ENCODE measurements at places on chromosomes 6 and 20. TPM values are rescaled to one million over a fixed set of nuclear protein-coding genes. Genes with fewer than 3 reads are reported as not detected.

DNA sequence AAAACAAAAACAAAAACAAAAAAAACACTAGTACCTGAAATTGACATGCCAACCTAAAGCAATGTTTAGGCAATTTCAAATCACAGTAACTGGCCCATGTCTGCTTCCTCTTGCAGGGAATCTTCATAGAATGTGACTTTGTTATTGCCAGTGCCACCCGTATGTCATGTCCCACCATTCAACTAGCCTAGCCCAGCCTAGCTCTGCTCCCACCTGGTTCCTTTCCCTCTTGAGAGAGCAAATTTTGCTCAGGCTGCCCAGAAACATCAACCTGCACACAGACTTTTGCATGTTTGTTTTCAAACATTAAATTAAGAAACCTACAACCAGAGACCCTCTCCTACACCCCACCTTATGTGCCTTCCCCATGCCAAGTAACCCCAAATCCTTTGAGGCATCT is 124.8 kb upstream of the SLC2A12 start:
- peaks cover 9% of the 10 kb centered on the region for H3K4me1 ChIP-seq
- DNase-seq = no peak
- peaks cover 10% of the 10 kb centered on the region for H3K36me3 ChIP-seq
- H3K4me3 ChIP-seq = no peak overlapping the region
- H3K27me3 ChIP-seq = no peaks in the 10 kb centered on the region
- H3K27ac ChIP-seq = no peak overlapping the region

DNA sequence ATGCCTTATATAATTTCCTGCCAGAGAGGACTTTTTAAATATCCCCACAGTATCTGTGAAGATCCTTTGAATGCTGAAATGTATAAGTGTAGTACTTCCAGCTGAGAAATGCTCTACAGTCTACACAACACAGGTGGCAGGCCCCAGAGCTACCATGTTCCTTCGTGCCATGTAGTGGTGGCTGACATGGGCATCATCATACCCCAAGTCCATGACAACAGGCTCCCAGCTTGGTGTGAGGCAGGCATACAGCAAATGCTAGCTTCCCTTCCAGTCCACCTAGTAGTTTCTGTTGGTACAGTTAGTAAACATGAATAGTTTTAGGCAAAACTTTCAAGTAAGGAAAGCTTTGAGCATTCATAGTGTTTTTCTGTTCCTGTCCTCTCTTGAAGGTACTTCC is 61.2 kb upstream of the EMILIN3 start:
- peaks cover 35% of the 10 kb centered on the region for H3K36me3 ChIP-seq
- H3K4me1 ChIP-seq = peaks cover 4% of the 10 kb centered on the region
- H3K27ac ChIP-seq = no peak overlapping the region
- no peak for DNase-seq

GRCh38 chr6:116210316-116210715 is 43.6 kb downstream of the TSPYL4 start:
- no peak for DNase-seq
- H3K4me1 ChIP-seq = no peaks in the 10 kb centered on the region
- no peaks in the 10 kb centered on the region for H3K36me3 ChIP-seq
- H3K4me3 ChIP-seq = no peak overlapping the region
- H3K27me3 ChIP-seq = no peaks in the 10 kb centered on the region

DNA sequence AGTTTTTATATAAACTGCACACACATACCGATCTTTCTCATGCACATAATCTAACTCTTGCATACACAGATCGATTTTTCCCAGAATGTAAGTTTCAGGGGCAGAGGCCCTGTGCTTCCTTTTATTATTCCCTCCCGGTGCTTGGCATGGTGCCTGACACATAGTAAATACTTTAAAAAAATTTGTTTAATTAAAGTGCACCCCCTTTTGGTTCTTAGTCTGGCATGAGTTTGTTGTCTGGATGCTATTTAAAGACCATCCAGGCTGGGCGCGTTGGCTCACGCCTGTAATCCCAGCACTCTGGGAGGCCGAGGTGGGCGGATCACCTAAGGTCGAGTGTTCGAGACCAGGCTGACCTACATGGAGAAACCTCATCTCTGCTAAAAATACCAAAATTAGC is 5.4 kb upstream of the DEK start:
- peaks cover 8% of the 10 kb centered on the region for H3K4me1 ChIP-seq
- no peak overlapping the region for H3K27ac ChIP-seq
- H3K36me3 ChIP-seq = no peaks in the 10 kb centered on the region
- no peak overlapping the region for H3K4me3 ChIP-seq
- no peaks in the 10 kb centered on the region for H3K27me3 ChIP-seq

Gene GCNT2
- total RNA-seq = 1.8 TPM

DNA sequence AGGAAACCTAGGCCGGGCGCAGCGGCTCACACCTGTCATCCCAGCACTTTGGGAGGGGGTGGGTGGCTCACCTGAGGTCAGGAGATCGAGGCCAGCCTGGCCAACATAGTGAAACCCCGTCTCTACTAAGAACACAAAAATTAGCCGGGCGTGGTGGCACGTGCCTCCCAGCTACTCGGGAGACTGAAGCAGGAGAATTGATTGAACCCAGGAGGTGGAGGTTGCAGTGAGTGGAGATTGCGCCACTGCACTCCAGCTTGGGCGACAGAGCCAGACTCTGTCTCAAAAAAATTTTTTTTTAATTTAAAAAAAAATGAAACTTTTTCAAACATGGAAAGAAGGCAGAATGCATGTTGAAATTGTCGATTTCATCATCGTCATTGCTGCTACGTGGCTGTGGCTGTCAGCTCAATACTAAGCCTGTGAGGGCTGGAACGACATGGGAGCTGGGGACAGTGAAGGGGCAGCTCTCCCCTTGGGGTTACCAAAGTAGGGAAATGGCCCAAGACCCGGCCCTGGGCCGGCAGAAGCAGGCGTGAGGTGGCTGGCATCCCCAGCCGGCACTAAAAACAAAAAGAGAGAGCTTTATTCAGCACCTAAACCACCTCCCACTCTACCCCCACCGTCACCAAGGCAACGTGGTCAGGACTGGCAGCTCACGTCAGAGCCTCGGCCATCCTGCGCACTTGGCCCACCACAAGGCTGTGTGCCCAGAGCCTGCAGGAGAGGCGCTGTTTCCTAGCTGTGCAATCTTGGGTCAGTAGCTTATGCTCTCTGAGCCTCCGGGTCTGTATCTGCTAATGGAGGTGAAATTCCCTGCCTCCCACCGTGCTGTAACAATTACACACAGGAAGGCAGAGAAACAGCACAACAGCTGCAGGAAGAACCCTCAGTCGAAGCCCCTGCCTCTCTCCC is 30.8 kb downstream of the AGPAT4 start:
- no peak overlapping the region for H3K27ac ChIP-seq
- no peak overlapping the region for H3K4me3 ChIP-seq
- H3K27me3 ChIP-seq = no peaks in the 10 kb centered on the region
- H3K36me3 ChIP-seq = no peaks in the 10 kb centered on the region
- peaks cover 7% of the 10 kb centered on the region for H3K4me1 ChIP-seq

DNA sequence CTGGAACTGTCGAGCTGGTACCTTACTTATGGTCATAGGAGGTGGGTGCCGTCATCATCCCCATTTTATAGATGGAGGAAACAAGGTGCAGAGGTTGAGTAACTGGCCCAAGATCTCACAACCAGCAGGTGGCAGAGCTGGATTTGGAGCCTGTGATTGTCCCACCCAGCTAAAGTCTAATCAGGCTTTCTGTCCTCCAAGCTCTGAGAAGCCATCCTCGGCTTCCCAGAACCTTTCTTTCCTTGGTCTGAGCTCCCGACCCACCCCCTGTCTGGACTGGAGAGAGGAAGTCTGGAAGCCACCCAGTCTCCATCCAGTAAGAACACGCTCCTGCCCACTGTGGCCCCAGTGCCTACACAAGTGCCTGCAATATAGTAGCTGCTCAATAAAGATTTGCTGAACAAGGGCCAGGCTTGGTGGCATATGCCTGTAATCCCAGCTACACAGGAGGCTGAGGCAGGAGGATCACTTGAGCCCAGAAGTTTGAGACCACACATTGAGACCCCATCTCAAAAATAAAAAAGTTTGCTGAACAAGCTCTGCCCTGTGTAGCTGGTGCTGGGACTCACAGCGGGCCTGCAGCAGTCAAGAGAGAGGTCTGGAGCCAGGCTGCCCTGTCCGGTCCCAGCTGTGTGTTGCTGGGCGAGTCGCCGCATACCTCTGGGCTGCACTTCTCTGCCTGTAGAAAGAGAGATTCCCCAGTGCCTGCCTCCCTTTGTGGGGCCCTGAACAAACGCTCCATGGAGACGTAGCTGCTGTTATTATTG is 32.5 kb upstream of the DLGAP4 start:
- no peak overlapping the region for H3K27ac ChIP-seq
- no peak overlapping the region for H3K4me3 ChIP-seq
- DNase-seq = no peak
- H3K4me1 ChIP-seq = no peaks in the 10 kb centered on the region
- H3K27me3 ChIP-seq = peaks cover 65% of the 10 kb centered on the region

GRCh38 chr6:10373642-10374359 is 41.1 kb downstream of the TFAP2A start:
- H3K27ac ChIP-seq = no peak overlapping the region
- H3K4me1 ChIP-seq = no peaks in the 10 kb centered on the region
- no peaks in the 10 kb centered on the region for H3K27me3 ChIP-seq
- H3K4me3 ChIP-seq = no peak overlapping the region
- H3K36me3 ChIP-seq = no peaks in the 10 kb centered on the region
